ENCODE measurements at places on chromosomes 13 and 19.

DNA sequence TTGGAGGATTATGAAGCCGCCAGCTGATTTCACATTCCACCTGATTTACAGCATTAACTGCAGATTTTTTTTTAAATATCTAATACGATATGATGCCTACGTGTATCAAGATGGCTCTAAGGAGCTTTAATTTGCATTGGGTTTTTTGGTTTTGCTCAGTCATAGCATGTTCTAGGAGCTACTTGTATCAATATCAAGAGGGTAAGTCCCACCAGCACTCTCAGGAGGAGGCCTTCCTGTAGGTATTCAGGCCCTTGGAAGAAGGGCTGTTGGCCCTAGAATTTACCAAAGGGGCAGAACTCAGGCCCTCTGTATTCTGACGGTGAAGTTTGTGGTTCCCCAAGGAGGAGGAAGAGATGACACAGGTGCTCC lies 97.2 kb upstream of the IPO5 start:
- no peak for DNase-seq

DNA sequence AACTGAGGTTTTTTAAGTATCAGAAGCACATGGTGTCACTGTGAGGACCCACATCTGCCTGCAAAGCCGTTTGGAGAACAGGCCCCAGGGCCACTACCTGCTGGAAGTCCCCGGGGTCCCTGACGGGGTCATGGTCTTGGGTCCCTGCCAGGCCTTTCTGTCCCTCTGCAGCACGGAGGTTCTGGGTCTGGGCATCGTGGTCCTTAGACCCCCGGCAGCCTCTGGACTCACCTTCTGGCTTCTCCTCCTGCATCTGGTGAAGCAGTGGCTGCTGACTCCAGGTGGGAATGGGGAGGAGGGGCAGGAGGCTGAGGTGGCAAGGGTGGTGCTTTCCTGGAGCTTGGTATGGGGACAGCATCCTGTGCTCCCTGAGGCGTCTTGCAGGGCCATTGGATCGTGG lies 198.6 kb downstream of the TEX29 start:
- DNase-seq, result no peak

GRCh38 chr13:111325941-111326620 lies 5.6 kb downstream of the TEX29 start:
- no peak for DNase-seq

DNA sequence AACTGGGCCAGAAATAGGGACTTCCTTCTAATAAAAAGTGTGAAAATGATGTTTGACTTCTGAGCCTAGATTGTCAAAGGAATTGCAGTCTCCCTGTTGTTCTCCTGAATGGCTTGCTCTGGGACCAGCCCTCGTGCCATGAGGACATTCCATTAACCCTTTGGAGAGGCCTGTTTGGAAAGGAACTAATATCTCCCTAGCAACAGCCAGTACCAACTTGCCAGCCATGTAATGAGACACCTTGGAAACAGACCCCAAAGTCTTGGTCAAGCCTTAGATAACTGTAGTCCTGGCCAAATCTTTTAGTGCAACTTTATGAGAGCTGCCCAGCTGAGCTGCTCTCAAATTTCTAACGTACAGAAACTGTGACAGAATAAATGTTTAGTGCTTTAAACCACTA lies 8.2 kb upstream of the SIAH3 start:
- no peak for DNase-seq

- DNase-seq, result no peak
Observed at GRCh38 chr13:42878721-42879120, 97.3 kb downstream of the FAM216B start.

DNA sequence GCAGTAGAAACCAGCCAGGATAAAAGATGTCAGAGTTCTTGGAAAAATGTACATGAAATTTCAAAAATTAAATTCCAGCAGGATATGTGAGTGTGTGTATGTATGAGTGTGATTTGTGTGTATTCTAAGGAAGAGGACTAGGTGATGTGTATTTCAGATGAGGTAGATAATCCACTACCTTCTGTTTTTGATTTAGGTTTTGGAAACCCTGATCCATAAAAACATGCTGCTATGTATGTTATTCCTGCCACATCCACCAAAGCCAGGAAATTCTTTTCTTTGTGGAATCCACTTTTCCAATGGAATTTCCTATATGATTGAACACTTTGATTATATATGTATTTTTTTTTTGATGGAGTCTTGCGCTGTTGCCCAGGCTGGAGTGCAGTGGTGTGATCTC lies 276.9 kb downstream of the UQCRFS1 start:
- DNase-seq, result no peak

- no peak for DNase-seq
Observed at GRCh38 chr19:10503002-10503789, at the start of gene KEAP1. KEAP1 (minus strand) TSS chr19:10503356; CDS start chr19:10500033, 3,323 bp downstream.

GRCh38 chr13:109271555-109272541 lies 514.5 kb downstream of the IRS2 start:
- DNase-seq, result no peak

- DNase-seq, result no peak
Observed at GRCh38 chr13:111948811-111949210, 118.1 kb upstream of the SOX1 start.

- no peak for DNase-seq
Observed at GRCh38 chr19:10006335-10006708, 4.0 kb downstream of the COL5A3 start.

- DNase-seq, result no peak
Observed at GRCh38 chr13:81396192-81396591, 1055.3 kb upstream of the SPRY2 start.

GRCh38 chr19:22901431-22902130 lies 69.5 kb downstream of the ZNF723 start:
- no peak for DNase-seq

- no peak for DNase-seq
Observed at GRCh38 chr13:46614582-46614981, 61.6 kb downstream of the LRCH1 start.

DNA sequence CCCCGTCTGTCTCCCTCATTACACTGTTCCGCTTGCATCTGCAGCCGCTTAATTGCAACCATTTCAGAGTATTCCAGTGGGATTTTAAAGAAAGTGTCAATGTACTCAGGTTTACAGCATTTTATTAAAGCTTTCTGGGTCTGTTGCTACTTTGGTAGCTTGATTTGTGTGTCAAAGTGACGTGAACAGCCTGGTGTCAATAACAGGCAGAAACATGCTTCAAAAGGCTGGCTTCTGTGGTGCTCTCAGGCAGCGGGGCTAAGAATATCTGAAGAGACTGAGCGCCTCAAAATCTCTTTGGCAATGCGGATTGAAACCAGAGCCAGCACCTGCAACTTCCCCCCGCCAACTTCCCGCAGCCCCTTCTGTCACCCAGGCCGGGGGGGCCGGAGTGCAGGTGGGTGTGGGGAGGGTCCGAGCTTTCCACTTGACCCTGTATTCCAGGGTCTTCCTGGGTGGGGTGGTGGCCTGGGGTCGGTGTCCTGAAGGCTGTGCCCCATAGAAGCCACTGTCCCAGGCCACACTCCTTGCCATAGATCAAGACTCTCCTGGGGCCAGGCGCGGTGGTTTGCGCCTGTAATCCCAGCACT lies 81.2 kb downstream of the KDM4B start:
- no peak for DNase-seq
